ENCODE measurements at places on chromosomes 2 and 18.

DNA sequence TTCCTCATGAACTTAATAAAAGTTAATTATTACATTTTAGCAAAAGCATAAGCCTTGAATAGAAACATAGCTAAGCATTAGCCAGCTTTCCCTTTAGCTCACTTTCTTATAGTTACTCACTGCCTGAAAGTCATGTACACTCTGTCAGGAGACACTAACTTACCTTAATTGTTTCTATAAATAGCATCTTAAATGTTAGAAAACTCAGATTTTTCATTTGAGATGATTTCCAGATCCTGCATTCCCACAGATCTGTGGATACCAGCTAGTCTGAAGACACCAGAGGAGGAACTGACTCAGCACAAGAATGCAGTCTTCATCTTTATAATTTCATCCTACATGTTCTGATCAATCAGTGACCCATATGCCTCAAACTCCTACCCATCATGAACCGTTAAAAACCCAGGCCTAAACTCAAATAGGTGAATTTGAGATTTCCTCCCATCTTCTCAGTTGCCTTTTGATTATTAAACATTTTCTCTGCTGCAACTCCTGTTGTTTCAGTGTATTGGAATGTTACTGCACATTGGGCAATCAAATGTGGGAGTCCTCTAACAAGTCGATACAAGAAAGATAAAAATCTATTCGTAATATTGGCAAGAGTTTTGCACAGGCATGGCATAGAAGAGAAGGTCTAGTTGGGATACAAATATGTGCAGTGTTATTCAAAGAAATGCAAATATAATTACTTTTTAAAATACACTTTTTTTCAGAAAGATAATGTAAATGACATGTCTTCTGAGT, 857.4 kb upstream of the CDH2 start:
- DNase-seq, result no peak

DNA sequence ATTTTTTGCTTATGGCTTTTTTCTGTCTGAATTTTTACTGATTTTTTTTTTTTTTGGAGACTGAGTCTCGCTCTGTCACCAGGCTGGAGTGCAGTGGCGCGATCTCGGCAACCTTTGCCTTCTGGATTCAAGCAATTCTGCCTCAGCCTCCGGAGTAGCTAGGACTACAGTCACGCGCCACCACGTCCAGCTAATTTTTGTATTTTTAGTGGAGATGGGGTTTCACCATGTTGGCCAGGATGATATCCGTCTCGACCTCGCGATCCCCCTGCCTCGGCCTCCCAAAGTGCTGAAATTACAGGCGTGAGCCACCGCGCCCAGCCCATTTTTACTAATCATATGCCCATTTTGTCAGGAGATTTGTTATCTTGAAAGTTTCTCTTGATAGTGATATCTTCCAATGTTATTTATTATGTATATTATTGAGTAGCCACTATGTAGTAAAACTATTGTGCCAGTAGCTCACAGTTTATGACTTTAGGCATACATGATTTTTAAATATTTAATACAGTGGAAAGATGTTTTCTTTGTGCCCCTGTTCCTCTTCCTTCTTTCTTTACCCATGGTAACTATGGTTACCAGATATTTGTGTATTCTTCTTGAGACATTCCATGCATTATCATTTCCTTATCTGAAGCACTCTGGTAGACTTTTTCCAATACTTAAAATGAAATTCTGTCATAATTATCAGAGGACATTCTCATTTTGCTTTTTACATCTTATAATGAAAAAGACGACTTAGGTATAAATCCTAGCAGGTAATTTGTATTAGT, 2.1 kb downstream of the HAT1 start:
- no peak for DNase-seq

GRCh38 chr2:99150706-99151105, 4.0 kb downstream of the TSGA10 start:
- no peak for DNase-seq

DNA sequence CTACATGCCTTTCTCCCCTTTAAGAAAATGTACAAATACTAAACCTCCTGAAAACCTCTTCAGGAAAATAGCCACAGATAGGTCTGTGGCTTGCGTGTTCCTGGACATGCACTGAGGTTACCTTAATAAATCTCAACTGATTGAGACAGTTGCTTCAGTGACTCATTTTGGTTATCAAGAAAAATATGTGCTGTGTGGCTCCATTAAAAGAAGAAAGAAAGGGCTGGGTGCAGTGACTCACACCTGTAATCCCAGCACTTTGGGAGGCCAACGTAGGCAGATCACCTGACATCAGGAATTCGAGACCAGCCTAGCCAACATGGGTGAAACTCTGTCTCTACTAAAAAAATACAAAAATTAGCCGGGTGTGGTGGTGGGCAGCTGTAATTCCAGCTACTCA, 27.1 kb downstream of the CREG2 start:
- no peak for DNase-seq

DNA sequence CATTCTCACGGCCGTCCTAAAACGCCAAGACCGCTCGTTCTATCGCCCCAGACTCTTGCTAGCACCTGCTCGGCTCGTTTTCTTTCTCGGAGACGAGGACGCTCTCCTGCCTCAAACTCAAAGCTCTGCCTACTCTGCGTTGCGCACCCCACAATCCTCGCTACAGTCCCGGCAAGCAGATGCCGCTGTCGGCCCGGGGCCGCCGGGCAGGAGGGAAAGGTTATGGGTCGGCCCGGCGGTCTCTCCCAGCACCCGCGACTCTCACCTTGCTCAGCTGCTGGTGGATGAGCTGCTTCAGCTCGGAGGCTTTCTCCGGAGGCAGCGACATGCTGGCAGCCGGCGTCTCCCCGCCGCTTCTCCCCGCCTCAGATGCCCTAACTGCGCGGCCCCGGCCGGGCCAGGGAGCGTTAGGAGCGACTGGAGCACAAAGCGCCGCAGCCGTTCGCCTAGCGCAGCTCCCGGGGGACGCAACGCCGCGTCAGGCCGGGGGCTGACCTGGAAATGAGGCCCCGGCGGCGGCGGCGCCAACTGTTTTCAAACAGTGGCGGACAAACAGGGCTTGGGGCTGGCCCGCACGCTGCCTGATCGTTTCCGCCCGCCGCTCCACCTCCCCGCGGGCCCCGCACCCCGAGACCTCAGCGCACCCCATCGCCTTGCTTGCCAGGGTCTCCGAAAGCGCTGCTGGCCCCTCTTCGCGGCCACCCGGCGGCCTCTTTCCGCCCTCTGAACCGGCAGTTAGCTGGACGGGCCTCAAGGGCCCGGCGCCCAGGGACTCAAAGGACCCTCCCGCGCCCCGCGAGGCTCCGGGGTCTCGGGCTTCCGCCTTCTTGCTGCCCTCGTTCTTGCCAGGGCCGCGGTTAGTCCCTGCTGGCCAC, at the start of the genes CEP76 and PSMG2:
Gene CEP76 (minus strand): TSS at position 503 of the 875 bp plus-strand sequence. CDS start 175 bp downstream, at position 328.
Gene PSMG2 (plus strand): TSS at position 822 of the 875 bp plus-strand sequence. CDS start 66 bp downstream, outside the sequence.
- peak; percentile 96 for DNase-seq

DNA sequence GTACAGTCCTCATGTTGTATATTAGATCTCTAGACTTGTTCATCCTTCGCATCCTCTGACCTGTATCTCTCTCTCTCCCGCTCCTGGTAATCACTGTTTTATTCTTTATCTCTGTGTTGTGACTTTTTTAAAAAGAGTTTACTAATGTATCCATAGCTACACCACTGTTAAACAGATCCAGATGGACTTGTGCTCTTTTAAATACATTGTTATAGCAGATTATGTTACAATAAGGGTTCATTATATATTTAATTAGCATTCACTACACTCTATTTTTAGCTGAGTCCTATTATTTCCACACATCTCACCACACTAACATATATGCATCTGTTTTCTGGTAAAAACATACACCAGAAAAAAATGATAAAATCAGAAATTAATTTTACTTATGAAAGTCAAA, 90.5 kb downstream of the RBM43 start:
- no peak for DNase-seq

DNA sequence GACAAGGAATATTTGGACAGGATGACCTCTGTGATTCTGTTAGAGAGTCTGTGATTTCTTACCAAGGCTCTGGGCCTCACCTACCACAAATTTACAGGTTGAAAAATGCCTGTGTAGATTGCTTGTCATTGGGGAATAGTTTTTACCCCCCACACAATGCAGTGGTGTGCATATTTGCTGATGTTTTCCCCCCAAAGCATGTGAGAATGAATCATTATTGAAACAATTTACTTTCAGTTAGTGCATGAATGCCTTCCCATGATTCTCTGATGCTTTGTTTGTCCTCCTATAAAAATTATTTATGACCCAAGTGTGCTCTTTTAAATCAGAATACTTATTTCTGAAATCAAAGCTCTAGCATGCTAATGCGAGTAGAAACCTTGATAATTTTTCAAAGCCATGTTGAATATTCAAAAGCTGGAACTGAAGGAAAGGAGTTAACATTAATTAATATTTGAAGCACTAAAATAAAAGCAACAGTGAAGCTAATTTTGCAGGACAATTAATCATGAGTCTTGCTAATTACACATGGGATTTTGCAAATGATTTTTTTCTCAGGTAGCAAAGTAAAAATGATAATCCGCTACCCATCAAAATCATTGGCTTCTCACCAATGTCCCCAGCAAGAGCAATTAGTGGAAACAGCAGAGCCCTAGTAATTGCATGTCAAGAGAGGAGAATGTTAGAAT, 361.2 kb upstream of the HNRNPA3 start:
- no peak for DNase-seq

GRCh38 chr18:10055125-10055750, 141.4 kb downstream of the VAPA start:
- no peak for DNase-seq

GRCh38 chr2:237717366-237718276, 81.0 kb upstream of the RBM44 start:
- no peak for DNase-seq

GRCh38 chr18:48136051-48136826, 205.8 kb upstream of the SMAD2 start:
- peak; percentile 40 for DNase-seq

DNA sequence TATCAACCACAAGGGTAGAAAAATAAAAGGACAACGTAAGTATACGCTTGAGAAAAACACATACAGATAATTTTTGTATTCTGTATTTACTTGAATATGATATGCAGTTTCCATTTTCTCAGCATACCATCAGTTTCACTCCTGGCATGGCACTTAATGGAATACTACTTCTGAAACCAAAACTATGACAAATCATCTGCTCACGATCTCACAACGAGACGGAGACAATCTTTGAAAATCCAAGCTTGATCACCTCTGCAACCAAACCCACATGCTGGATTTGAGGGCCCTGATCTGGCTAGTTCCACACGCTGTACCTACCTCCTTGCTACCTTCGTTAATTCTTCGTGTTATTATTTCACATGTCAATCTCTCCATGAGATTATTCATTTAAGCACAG, 387.6 kb downstream of the NBAS start:
- no peak for DNase-seq

- DNase-seq, result peak; percentile 49
Measured at GRCh38 chr2:105789745-105790460, 45.2 kb downstream of the NCK2 start.

GRCh38 chr18:74796841-74797576, 199.3 kb downstream of the ZNF407 start:
- peak; percentile 51 for DNase-seq

GRCh38 chr18:47720741-47721140, 209.7 kb downstream of the SMAD2 start:
- no peak for DNase-seq

DNA sequence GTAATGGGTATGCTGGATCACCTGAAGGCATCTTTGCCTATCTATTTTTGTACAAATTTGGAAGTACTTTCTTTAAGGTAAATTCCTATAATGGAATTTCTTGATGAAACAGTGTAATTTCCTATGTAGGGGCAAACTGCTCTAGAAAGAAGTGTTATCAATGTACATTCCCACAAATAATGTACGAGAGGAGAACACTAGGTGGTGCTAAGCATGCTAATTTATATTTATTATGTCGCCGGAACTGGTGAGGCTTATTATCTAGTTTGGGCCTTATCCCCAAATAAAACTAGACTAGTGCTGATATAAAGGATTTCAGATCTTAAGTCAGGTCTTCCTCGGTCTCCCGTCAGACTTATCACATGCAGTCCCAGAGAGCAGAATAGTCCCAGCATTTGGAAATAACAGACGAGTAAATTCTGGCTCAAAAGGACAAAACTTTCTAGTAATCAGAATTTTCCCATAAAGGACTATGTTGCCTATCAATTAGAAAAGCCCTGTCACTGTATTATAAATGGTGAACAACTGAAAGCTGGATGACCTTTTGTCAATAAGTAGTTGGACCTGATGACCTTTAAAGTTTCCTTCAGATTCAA, 86.9 kb upstream of the RBBP8 start:
- peak; percentile 31 for DNase-seq

DNA sequence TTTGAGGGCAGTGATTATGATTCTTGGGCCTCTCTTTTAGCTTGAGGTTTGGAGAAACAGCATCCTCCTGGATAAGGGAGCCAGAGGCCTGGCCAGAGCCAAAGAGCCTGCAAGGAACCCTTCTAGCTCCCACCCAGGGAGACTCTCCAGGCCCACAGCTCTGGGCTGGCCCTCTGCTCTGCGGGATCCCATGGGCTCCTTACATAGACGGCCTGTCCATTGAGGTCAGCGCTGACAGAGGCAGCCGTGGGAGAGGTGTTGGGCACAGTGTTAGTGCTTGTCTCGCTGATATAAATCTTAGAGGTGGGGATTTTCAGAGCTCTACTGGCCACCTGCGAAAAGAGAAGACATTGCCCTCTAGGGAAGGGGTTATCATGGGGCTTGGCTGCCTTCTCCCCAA, 67.2 kb downstream of the XDH start:
- DNase-seq, result no peak

- no peak for DNase-seq
Measured at GRCh38 chr2:238924032-238924431, 76.1 kb downstream of the TWIST2 start.

DNA sequence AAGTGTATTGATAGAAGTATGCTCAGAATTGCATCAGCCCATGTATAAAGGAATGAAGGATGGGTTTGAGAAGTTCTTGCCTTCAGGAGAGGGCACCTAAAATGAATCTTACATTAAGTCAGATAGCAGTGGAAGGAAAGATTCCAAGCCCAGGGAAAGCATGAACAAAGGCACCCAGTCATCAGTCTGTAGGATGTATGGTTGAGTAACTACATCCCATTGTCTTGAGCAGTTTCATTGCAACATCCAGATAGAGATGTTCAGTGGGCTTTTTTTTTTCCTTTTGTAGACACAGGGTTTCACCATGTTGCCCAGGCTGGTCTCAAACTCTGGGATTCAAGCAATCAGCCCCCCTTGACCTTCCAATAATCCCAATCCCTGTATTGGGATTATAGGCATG, 80.7 kb downstream of the ARHGAP28 start:
- DNase-seq, result no peak

- DNase-seq, result no peak
Measured at GRCh38 chr2:95296880-95297487, at the start of gene KCNIP3. TSS of gene KCNIP3 (plus strand) at chr2:95297347. CDS start at chr2:95297439, 92 bp downstream.

GRCh38 chr2:53865962-53866361, 6.2 kb upstream of the GPR75 start:
- no peak for DNase-seq

GRCh38 chr2:105584435-105585010, 160.2 kb upstream of the NCK2 start:
- DNase-seq, result no peak

All from GM13976 (cell line).